ENCODE measurements at places on chromosomes 12 and 14.

DNA sequence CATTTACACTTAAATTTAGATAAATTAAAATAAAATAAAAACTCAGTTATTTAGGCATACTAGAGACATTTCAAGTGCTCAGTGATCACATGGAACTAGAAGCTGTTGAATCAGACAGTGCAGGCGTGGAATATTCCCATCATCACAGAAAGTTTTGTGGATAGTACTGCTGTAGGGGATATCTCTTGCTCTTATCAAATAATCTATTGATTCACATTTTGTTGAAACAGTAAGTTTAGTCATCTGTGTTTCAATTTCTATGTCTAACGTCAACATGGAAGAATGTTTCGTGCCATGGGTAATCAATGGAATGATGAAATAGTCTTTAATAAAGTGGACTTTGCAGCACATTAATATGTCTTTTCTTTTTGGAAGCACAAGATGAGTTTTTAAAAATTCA, 108.6 kb downstream of the PAH start:
- DNase-seq, result no peak

GRCh38 chr14:78758333-78758732, 588.2 kb downstream of the NRXN3 start:
- DNase-seq, result no peak

DNA sequence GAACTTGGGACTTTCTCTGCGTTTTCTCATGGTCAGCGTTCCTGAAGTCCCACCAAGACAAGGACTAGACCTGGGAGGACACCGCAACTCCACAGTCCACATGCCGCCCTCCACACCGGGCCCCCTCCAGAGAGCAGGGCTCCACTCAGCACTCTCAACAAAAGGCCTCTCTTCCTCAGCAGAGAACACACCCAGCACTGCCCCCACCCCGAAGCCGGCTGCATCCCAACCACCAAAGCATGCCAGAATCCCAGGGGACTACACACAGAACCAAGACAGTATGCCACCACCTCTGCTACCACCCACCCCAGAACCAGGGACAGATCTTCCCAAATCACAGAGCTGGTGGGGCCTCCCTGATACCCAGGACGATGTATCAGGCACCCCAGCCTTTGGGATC, 88.3 kb downstream of the BCL11B start:
- no peak for DNase-seq

GRCh38 chr12:129312048-129312447, 458.8 kb downstream of the GLT1D1 start:
- no peak for DNase-seq

DNA sequence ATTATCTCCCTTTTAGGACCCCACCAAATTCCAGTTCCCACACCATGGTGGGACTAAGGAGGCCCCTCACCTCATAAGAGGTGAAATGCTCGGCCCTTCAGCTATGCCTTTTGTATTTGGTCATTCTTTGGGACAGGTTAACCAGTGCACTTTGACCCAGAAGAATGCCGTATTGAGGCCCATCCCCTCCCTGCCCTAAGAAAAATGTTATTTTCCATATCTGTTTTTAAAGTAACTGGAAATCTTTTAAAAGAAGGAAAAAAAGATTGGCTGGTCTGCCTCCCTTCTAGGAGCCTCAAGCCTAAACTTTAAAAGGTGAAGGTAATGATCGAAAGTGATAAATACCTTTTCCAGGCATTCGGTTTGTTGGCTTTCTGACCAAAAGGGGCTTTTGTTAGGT, 5.7 kb upstream of the HOXC13 start:
- no peak for DNase-seq

DNA sequence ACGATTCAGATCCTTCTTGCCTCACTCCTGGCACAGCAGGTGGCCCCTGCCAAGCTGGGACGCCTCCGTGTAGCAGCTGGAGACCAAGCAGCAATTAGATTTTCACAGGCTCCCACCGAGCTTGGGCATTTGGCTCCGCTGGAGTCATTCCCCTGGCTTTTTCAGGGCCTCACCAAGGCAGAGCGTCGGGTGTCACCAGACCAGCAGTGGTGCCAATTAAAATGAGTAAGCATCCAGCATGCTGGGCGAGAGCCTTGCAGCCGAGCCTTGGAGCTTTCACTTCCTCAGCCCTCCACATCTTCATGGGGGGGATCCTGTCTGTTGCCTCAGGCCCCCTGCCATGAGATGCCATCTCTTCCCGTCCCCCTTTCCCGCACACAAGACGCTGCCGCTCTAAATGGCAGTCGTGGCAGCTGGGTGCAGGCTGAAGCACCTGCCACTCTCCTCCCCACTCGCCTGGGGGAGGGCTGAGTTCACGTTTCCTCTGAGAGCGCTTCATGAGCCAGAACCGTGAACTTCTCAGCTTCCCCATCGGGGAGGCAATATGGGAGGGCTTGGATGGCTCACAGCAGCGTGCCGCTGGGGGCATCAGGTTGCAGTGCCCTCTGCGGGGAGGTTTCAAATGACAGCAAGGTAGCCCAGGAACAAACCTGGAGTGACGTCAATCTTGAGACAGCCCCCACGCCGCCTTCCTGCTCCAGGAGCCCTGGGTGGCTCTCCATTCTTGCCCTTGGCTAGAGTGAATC, 11.7 kb downstream of the TPCN1 start:
- DNase-seq, result peak; percentile 23

DNA sequence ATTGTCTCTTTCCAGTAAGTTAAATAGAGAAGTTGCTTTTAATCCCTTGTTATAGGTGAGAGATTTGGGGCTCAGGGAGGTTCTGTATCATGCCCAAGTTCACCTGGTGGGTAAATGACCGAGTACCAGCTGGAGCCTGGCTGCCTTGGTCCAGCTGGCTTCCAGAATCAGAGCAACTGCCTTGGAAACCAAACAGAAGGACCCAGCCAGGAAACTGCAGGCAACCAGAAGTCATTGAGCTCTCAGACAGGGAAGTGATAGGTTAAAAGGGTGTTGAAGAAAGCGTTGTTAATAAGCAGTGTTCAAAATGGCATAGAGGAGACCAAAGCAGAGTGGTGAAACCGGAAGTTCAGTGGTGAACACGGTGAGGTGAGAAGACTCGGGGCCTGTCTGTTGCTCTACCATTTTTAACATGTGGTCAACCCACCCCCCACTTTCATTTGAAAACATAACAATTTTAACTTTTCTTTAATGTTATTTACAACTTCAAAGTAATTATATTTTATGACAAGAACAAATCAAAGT, 54.9 kb downstream of the PLEKHG7 start:
- no peak for DNase-seq

DNA sequence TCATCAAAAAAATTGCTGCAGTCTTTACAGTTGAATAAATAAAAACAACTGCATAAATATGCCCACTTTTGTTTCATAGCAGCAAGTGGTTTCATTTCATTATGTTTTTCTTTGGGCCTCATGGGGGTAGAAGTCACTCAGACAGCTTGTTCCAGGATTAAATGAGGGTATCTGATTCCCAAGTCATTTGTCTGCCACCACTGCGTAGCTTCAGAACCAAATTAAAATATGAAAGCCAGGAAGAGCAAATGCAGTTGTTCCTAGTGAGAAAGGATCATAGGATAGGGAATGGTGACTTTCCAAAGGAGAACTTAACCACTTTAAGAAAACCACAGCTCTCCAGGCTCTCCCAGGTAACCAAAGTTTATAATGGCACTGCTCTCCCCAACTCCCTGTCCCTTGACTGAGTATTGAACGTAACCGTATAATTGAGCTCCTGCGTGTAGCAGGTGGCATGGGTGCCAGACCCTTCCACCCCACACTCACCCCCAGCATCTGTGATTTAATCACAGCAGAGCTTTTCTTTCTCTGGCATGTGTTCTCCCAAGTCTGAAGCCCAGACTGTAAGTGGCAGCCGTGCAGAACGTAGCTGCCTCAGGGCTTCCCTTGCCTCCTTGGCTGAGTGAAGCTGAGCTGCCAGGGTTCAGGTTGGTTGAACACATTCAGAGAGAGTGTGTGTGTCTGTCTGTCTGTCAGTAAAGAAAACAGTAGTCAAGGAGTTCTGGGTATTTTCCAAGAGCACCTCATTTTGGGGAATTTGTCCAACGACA, 11.3 kb upstream of the KCNH3 start:
- no peak for DNase-seq

- no peak for DNase-seq
Observed at GRCh38 chr12:9776781-9777180, 16.1 kb upstream of the CD69 start.

DNA sequence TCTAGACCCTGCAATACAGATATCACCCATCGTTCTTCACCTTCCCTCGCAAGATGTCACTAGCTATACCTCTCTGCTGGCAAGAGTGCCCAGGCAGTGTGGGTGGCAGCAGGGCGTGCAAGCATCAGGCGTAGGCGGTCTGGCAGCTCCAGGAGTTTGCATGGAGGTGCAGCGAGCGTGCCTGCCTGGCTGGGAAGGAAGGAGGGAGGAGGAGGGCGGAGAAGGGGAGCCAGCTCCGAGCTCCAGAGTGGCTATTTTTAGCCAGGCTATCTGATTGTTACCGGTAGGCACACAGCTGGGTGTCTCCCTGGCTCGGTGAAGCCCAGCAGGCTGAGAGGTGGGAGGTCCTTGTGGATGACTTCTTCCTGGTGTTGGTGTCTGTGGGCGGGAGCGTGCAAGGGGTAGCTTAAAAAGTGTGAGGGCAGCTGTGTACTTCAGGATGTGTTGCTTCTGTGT, 6.2 kb downstream of the FOXJ2 start:
- no peak for DNase-seq

- DNase-seq, result no peak
Observed at GRCh38 chr12:88253371-88253978, 111.4 kb downstream of the TMTC3 start.

DNA sequence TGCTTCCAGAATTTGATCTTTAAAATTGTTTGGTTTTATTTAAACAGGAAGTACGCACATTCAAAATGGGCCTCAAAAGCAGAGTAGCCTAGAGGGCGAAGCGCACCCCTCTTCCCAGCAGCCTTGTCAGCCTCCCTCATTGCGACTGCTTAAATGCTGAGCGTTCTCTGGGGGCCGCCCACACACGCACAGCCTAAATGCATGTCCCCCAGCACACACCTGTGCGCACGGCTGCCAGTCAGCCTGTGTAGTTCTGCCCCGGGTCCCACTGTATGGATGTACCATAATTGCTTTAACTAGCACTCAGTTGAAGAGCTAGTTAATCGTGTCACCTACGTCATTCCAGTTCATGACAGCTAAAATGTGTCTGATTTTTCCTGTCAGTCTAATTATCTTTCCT, 79.3 kb downstream of the TESC start:
- DNase-seq, result no peak

DNA sequence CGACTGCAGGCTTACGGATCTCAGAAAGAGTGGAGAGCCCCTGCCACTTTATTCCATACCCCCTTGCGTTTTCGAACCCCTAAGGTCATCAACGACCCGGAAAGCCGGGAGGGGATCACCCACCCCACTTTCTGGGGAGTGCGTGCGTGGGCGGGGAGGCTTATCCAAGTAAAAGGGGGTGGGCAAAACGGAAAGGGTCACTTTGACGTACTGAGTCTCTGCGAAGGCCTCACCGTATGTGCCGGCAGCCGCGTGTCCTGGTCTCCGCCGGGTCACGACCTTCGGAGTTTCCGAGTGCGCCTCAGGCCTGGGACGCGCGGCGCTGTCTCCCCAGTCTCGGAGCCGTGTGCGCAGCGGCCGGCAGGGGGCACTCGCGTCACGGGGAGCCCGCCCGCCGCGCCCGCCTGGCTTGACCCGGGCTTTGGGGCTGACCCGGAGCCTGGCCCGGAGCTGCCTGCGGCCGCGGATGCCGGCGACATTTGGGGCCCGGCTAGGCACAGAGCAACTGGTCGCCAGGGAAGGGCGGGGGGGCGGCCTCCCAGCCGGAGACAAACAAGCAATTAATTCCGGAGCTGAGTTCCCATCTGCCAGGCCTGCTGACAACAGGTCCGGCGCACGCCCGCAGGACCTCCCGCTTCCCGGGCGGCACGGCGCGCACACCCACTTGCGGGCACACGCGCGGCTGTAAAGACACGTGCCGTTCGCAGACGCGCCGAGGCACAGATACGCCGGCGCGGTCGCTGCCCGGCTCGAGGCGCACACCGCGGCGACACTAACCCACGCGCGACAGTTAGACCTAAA, 890 bp upstream of the KIF26A start:
- DNase-seq, result peak; percentile 42

DNA sequence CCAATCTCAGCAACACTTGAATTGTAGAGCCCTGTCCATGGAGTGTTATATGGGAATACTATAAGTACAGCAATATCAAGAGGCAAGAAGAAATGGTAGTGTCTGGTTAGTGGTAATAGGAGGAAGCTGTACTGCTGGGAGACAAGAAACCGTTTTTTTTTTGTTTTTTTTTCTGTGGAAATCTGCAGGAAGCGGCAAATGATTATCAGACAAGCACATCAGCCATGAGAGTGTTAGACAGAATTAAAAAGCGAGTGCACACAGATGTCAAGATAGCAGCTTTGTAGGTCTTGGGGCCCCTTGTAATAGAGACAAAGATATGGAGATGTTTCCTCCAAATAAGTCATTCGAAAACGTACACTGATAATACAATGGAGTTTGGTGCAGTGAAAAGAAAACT, 6.7 kb downstream of the TESPA1 start:
- DNase-seq, result no peak

- no peak for DNase-seq
Observed at GRCh38 chr12:46368138-46368537, 4.4 kb downstream of the SLC38A2 start.

DNA sequence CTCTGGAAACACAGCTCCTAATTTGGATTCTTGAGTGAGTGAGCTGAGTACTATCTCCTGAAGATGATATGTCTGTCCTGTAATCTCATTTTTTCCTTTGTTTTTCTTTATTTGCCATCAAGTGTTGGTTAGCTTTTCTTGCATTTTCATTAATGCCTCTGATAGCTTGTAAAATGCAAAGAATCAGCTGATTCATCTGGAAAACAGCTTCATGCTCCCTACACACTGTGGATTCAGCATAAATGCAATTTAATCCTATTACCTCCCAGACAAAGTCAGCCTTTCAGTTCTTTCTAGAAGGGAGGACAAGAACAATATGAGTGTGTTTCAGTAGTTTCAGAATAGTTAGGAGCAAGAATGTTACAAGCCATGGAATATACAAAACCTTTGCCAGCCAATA, 79.4 kb downstream of the DACT1 start:
- no peak for DNase-seq

DNA sequence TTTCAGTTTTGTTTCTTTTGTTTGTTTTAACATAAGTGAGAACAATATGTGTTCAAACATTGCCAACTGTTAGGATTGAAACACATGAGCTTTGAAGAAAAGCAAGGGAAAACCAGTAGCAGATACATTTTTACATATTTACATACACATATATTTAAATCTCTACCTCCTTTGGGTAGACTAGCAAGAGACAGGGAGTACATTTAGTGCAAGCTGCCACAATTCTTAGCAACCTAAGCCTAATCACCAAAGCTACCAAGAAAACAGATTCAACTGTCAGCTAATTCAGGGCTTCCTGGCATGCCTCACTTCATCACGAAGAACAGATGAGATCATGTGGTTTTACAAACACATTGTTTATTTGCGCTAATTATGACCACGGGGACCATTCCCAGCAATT, 143.1 kb downstream of the PRIMA1 start:
- DNase-seq, result no peak
